Iris pigment epithelial cell (primary cell): ENCODE measurements at places on chromosomes 4 and X.

GRCh38 chr4:99679204-99679603 lies 21.6 kb upstream of the C4orf54 start:
- DNase-seq: no peak

DNA sequence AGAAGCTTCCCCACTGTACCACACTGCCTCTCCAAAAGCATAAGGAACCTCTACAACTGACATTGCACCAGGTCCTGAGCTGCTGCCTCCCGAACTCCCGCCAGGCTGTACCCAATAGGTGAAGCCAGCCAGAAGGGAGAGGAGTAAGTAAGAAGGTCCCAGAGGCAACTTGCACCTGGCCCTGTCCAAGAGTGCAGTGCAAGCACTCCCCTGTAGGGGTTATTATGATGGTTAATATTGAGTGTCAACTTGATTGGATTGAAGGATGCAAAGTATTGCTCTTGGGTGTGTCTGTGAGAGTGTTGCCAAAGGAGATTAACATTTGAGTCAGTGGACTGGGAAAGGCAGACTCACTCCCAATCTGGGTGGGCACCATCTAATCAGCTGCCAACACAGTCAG lies 879.3 kb upstream of the SLIT2 start:
- no peak for DNase-seq

GRCh38 chr4:120971884-120972283 lies 49.4 kb upstream of the PRDM5 start:
- no peak for DNase-seq

- DNase-seq: no peak
Measured at GRCh38 chrX:152299787-152300186, 151.3 kb downstream of the GABRA3 start.

- no peak for DNase-seq
Measured at GRCh38 chrX:124378643-124379042, 32.3 kb downstream of the SH2D1A start.

- no peak for DNase-seq
Measured at GRCh38 chr4:13201241-13201640, 282.9 kb downstream of the RAB28 start.

- peak; percentile 17 for DNase-seq
Measured at GRCh38 chrX:79081895-79082512, 62.5 kb upstream of the GPR174 start.

DNA sequence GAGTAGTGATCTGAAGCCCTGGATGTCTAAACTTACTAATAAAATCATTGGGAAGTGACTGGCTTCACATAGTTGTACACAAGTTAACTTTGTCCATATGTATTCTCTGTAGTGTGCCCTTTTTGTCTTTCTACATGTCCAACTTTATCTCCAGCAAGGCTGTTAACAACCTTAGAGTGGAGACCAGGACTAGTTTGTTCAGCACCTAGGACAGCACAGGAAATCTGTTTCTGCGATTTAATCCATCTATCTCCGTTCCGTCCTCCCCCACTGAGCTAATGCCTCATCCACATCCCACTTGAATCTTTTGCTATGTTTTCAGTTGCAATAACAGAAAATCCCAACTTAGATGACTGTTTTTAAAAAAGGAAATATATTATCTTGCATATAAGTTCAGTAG lies 3.4 kb upstream of the ARR3 start:
- DNase-seq: peak; percentile 9

- DNase-seq: no peak
Measured at GRCh38 chr4:173910891-173911290, 372.6 kb downstream of the FBXO8 start.

GRCh38 chr4:187158003-187158402 lies 434.3 kb upstream of the FAT1 start:
- DNase-seq: no peak

GRCh38 chr4:22129454-22130029 lies 181.0 kb upstream of the KCNIP4 start:
- peak; percentile 18 for DNase-seq

DNA sequence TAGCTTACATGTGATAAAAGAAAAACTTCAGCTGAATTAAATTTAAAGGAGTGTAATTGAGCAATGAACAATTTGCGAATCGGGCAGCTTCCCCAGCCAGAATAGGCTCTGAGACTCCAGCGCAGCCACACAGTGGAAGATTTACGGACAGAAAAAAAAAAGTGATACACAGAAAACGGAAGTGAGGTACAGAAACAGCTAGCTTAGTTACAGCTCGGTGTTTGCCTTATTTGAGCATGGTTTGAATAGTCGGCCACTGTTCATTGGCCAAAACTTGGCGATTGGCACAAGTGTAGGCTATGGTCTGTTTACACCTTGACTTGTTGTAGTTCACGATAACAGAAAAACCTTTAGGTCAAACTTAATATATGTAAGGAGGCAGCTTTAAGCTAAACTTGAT lies 16.7 kb upstream of the SUPT20HL1 start:
- DNase-seq: no peak

GRCh38 chr4:52618795-52619590 lies 40.1 kb downstream of the USP46 start:
- no peak for DNase-seq

DNA sequence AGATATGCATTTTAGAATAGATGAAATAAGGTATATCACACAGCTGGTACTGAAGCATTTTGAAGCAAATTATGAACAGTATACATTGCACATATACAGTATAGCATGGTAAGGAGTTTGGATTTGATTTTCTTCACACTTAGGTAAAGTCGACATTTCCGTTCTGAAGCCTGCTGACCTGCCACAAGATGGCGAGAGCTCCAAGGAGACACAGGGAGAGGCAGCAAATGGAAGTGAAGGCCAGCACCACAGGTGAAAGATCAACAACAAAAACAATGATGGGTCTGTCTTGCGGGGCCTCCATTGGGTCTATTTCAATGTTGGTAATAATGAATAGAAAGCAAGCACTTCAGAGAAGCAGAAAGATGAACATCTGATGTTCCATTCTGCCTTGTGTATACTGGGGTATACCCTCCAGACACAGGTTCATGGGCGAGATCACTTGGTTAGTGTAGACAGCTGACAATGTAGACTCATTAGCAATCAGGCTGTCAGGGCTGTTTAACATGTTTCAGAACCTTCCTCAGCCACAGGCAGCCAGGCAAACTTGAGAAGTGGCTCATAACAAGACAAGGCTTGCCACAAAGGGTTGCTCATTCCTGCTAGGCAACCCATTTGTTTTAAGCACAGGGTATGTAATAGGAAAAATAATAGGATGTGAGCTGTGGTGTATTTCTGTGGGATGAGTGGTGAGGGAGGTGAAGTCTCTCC lies 21.4 kb upstream of the NOX1 start:
- peak; percentile 48 for DNase-seq

- DNase-seq: no peak
Measured at GRCh38 chr4:79574741-79575451, 166.9 kb upstream of the GK2 start.

- peak; percentile 14 for DNase-seq
Measured at GRCh38 chrX:12610079-12610478, 181.1 kb upstream of the PRPS2 start.

DNA sequence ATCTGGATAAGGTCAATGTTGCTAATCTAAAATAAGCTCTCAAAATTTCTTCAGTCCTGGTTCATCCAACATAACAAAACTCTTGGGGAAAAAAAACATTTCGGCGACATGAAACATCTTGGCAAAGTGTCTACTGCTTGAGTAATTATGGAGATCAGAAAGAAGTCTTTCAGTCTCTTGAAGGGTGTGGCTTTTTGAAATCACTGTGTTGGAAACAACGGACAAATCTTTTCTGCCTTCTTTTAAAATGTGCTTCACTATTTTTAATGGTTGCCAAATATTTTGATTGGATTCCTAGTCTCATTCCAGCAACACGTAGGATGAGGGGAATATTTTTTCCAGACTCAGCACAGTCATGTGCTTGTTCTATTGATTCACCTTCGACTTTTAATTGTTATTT lies 138.6 kb downstream of the KLHL8 start:
- DNase-seq: no peak

DNA sequence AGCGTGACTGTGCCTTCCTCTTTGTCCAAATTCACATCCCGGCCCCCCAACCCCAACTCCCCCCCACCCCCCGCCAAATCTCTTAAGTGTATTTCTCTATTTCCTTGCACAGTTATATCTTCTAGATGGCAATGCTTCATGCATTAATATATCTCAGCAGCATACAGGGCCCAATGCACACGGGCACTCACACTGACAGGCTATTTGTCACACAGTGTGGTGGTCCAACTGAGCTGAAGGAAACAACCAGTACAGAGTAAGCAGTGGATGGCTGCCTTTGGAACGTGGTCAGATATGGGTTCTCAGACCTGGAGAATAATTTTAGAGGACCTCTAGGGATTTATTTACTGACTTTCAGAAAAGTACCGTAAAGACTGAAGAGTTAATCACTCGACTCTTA lies 681 bp downstream of the EXOC1 start:
- no peak for DNase-seq

DNA sequence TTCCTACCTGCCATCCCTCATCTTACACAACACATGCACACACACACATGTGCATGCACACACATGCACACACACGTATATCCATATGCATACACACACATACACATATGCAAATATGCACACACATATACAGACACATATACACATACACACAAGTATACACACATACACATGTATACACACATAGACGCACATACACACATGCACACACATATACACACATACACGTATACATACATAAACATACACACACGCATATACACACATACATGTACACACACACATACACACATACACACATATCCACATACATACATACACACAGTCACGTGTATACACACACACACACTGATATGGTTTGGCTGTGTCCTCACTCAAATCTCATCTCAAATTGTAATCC lies 37.0 kb upstream of the AFAP1 start:
- DNase-seq: no peak

DNA sequence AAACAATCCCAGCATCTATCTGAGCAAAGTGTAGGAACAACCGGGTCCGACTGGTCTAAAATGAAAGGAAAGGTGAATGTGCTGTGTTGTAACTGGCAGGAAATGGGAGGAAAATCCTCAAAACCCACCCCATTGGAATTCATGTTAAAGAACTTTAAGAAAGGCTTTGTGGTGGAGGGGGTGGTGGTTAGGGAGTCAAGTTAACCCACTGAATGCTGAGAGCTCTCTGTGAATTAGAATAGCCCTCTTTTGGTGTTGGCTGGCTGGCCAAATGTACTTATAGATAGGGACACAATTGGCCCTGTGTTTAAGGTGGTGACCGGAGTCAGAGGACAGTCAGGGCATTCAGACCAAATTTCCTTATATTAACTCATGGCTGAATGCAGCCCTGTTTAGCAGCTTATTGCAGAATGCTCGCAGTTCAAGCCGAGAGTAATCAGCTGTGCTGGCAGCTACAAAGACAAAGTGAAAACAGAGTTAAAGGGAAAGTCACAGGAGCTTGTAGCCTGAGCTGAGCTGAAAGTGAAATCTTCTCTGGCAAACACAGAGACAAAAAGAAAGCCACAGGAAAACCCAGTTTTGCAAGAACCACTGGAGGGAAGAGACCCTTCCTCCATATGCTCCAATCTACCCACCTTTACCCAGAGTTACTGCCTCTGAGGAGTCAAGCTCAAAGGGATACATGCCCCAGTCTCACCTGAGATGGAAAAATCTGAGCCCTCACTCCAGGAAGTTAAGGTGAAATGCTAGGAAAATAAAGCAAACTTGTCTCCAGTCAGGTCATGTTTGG lies 38.5 kb upstream of the UGT2B7 start:
- peak; percentile 59 for DNase-seq

- peak; percentile 15 for DNase-seq
Measured at GRCh38 chr4:84451546-84451945, 47.5 kb downstream of the NKX6-1 start.
